Smooth muscle cell of trachea (primary cell): ENCODE measurements at places on chromosomes 3 and 15. TPM values are rescaled to one million over a fixed set of nuclear protein-coding genes. Genes with fewer than 3 reads are reported as not detected.

NEK10 gene
- 38.5 and 54.3 TPM in 2 replicates for total RNA-seq

PROS1 gene
- 22.5 and 25.2 TPM in 2 replicates for total RNA-seq

SLC28A2 gene
- not detected in 2 replicates for total RNA-seq

KCNAB1 gene
- total RNA-seq = under 0.01 and 2.8 TPM in 2 replicates

MOBP gene
- under 0.01 TPM in 1 of 2 replicates, not detected in the other for total RNA-seq

PLA1A gene
- 0.33 TPM in 1 of 2 replicates, not detected in the other for total RNA-seq

SUSD5 gene
- 1.6 and 2.5 TPM in 2 replicates for total RNA-seq

LMAN1L gene
- 0.15 TPM in 1 of 2 replicates, not detected in the other for total RNA-seq

LAMB2 gene
- total RNA-seq = 580 and 1,305 TPM in 2 replicates

PRKCI gene
- total RNA-seq = 60.4 and 74.5 TPM in 2 replicates

GOLGA6L4 gene
- total RNA-seq = 1.2 and 3.6 TPM in 2 replicates

ADPGK gene
- total RNA-seq = 61.2 and 74.8 TPM in 2 replicates

UROC1 gene
- total RNA-seq = not detected in 2 replicates

FRMD5 gene
- 7.0 and 7.1 TPM in 2 replicates for total RNA-seq

ATP6V1A gene
- 142 TPM in 2 replicates for total RNA-seq

NTRK3 gene
- total RNA-seq = under 0.01 and 0.17 TPM in 2 replicates
